MG63 (cell line): ENCODE measurements at places on chromosomes 1 and 21. TPM values are rescaled to one million over a fixed set of nuclear protein-coding genes. Genes with fewer than 3 reads are reported as not detected.

DNA sequence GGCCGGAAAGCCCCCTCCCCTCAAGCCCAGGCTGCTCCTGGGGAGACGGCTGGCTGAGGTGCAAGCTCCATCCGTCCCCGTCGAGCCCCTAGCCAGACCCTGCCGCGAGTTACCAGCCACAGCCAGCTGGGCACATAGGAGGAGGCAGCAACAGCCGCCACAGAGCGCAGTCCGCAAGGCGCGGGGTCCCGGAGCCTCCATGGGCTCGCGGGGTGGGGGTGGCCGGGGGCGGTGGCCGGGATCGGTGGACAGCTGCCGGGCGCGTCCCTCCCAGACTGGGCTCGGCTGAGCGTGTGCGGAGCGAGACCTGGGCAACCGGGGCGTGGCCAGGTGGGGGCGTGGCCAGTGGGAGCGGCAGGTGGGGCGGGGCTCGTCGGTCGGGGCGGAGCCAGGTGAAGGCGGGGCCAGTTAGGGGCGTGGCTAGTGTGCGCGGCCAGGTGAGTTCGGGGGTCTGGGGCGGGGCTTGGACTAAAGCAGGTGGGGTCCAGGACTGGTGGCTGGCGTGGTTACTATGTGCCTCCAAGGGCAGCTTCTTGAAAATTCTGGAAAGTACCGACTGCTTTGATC is at the start of gene CD164L2:
Gene CD164L2, minus strand, starts transcription at position 295 of the 567 bp plus-strand sequence. Its CDS starts 94 bp downstream, at position 201.
- no peak for DNase-seq

GRCh38 chr1:245074232-245074747 is 80.5 kb upstream of the KIF26B start:
- no peak for DNase-seq

RGS13 gene
- total RNA-seq: not detected in 2 replicates

- no peak for DNase-seq
Measured at GRCh38 chr1:1434131-1434823, 1.2 kb upstream of the VWA1 start.

FALEC gene
- not detected in 2 replicates for total RNA-seq

DCAF6 gene
- 70.1 and 99.3 TPM in 2 replicates for total RNA-seq

- no peak for DNase-seq
Measured at GRCh38 chr1:227732586-227733308, 2.4 kb downstream of the JMJD4 start.

ARTN gene
- total RNA-seq: not detected in 2 replicates

DNA sequence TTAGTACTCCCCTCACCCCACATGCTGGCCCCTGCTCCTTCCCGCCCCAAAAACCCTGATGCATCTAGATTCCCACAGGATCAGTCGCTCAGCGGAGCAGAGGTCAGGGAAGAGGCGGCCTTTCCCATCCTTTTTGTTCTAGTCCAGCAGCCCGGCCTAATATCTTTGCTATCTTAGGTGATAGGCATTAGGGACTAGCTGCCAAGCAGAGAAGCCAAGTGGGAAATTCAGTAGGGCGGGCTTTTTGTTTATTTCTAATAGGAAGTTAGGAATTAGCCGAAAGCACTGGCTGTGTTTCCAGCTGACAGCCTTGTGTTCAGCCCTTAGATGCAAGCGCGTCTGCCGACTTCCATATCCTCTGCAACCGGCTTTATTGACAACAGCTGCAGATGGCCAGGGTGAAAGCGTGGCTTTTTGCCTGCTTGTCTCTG is 59.0 kb upstream of the BCAR3 start:
- DNase-seq: no peak
